ENCODE measurements at places on chromosomes 7 and 10.

- peak; percentile 46 for DNase-seq
Observed at GRCh38 chr7:139777133-139777891, 486 bp downstream of the HIPK2 start.

DNA sequence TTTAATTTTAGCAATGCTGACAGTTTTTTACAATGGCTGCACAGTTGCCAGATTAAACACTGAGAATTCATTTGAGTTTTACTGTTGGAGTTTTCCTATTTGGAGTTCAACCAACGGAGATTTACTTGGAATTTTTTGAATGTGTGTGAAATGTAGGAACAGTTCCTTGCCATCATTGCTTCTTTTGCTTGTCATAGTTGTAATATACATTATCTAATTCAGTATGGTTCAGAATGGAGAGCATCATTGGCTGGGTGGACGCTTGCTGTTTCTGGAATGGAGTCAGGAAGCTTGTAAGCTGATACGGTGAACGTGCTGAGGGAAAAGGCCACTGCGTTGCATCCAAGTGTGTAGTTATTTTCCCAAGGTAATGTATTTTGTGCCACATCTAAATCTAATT lies 404.3 kb upstream of the KLF6 start:
- no peak for DNase-seq

GRCh38 chr7:40545739-40546138 lies 410.9 kb downstream of the SUGCT start:
- DNase-seq, result no peak

DNA sequence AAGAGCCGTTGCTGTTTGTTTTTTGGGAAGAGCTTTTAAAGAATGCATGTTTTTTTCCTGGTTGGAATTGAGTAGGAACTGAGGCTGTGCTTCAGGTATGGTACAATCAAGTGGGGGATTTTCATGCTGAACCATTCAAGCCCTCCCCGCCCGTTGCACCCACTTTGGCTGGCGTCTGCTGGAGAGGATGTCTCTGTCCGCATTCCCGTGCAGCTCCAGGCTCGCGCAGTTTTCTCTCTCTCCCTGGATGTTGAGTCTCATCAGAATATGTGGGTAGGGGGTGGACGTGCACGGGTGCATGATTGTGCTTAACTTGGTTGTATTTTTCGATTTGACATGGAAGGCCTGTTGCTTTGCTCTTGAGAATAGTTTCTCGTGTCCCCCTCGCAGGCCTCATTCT lies 31.6 kb downstream of the PFKFB3 start:
- DNase-seq, result no peak

- no peak for DNase-seq
Observed at GRCh38 chr10:114279901-114280644, 41.0 kb downstream of the VWA2 start.

DNA sequence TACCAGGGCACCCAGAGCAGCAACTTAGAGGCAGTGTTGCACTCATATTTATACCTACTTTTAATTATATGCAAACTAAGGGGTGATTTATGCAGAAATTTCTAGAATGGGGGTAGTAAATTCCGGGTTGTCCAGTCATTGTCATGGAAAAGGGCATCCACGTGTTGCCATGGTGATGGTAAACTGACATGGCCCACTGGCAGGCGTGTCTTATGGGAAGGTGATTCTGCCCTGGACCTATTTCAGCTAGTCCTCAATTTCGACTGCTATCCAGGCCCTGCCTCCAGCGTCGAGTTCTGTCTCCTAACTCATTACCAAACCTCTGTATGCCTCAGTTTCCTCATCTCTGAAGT lies 12.8 kb downstream of the SNX8 start:
- DNase-seq, result no peak

GRCh38 chr7:100627238-100627549 lies 14.2 kb downstream of the TFR2 start:
- DNase-seq, result no peak

GRCh38 chr10:11335881-11336430 lies 275.5 kb downstream of the USP6NL start:
- DNase-seq, result no peak

GRCh38 chr10:24156686-24157085 lies 52.3 kb upstream of the KIAA1217 start:
- no peak for DNase-seq

DNA sequence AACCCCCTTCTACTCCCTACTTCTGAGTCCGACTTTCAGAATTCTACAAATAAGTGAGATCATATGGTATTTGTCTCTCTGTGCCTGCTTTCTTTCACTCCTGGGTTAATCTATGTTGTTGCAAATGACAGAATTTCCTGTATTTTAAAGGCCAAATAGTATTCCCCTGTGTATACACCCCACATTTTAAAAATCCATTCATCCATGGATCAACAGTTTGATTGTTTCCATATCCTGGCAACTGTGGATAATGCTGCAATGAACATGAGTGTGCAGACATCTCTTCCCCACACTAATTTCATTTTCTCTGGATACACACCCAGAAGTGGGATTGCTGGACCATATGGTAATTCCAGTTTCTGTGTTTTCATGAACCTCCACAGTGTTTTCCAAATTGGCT lies 225.8 kb upstream of the TCERG1L start:
- no peak for DNase-seq

GRCh38 chr7:54705436-54705835 lies 53.6 kb downstream of the SEC61G start:
- peak; percentile 68 for DNase-seq

DNA sequence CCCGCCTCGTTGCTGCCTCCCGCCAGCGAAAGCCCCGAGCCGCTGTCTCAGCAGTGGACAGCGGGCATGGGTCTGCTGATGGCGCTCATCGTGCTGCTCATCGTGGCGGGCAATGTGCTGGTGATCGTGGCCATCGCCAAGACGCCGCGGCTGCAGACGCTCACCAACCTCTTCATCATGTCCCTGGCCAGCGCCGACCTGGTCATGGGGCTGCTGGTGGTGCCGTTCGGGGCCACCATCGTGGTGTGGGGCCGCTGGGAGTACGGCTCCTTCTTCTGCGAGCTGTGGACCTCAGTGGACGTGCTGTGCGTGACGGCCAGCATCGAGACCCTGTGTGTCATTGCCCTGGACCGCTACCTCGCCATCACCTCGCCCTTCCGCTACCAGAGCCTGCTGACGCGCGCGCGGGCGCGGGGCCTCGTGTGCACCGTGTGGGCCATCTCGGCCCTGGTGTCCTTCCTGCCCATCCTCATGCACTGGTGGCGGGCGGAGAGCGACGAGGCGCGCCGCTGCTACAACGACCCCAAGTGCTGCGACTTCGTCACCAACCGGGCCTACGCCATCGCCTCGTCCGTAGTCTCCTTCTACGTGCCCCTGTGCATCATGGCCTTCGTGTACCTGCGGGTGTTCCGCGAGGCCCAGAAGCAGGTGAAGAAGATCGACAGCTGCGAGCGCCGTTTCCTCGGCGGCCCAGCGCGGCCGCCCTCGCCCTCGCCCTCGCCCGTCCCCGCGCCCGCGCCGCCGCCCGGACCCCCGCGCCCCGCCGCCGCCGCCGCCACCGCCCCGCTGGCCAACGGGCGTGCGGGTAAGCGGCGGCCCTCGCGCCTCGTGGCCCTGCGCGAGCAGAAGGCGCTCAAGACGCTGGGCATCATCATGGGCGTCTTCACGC lies 825 bp downstream of the ADRB1 start:
- no peak for DNase-seq

GRCh38 chr7:32893207-32893524 lies 1.6 kb upstream of the KBTBD2 start:
- DNase-seq, result no peak

GRCh38 chr7:39333701-39334100 lies 232.5 kb upstream of the YAE1 start:
- DNase-seq, result no peak

DNA sequence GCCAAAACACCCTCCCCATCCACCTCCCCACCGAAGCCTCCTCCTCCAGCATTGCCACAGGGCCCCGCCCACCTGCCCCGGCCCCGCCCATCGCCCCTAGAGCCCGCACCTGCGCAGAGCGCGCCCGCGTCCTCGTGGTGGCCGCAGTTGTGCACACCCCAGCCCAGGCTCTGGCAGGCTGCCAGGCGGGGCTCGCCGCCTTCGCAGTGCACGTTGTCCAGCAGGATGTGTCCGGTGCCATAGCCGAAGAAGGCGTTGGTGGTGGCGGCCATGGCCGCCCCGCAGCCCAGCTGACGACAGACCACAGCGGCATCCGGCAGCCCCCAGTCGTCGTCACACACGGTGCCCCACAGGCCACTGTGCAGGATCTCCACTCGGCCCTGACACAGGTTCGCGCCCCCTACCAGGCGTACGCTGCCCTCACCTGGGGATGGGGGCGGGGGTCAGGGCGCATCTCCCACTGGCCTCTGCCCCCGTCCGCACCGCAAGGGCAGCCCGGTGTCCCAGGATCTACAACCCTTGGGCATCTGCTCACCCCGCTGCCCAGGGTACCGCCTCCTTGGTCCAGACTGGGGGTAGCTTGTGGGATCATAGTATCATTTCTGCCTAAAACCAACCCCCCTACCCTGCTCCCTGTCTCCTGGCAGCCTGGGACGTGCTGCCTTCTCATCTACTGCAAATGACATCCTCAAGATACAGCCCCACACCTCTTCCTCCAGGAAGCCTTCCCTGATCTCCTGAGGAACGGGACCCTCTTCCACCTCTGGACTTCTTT lies 11.9 kb downstream of the SSC4D start:
- peak; percentile 74 for DNase-seq

GRCh38 chr10:43340619-43341018 lies 30.8 kb upstream of the FXYD4 start:
- no peak for DNase-seq

GRCh38 chr7:131066635-131067034 lies 261.0 kb upstream of the MKLN1 start:
- DNase-seq, result no peak

- peak; percentile 23 for DNase-seq
Observed at GRCh38 chr10:45418849-45419675, 45.0 kb downstream of the ALOX5 start.

GRCh38 chr10:42112331-42113157 lies 525.8 kb downstream of the ZNF33B start:
- DNase-seq, result no peak

All from NCI-H345 (cell line).